ENCODE measurements at places on chromosomes 2 and 18. TPM values are rescaled to one million over a fixed set of nuclear protein-coding genes. Genes with fewer than 3 reads are reported as not detected.

The CIB4 gene
- total RNA-seq, result not detected

GRCh38 chr2:237572021-237572741, 5.8 kb downstream of the PRLH start:
- peak; percentile 96 for DNase-seq

- DNase-seq, result no peak
Observed at GRCh38 chr2:27149570-27150405, 984 bp downstream of the TCF23 start.

DNA sequence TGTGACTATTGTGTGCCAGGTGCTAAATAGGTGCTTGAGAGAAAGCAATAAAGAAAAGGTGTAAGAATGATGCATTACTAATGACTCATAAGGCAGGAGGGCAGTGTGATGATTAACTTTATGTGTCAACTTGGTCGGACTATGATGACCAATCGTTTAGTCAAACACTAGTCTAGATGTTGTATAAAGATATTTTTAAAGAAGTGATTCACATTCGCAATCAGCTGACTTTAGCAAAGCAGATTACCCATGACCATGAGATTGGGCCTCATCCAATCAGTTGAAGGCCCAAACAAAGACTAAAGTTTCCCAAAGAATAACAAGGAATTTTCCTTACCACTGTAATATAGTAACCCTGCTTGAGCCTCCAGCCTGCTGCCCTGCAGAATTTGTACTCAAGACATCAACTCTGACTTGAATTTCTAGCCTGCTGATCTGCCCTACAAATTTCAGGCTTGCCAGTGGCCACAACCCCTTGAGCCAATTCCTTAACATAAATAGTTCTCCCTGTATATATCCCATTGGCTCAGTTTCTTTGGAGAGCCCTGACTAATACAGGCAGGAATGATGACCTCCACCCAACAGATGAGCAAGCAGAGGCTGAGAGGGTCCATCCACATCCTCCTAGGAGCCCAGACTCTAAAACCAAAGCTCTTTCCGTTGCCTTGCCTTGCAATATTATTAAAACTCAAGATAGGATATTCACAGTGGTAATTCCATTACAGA, 132.6 kb downstream of the ACTR3 start:
- no peak for DNase-seq

All from tongue (tissue), 3 donors.